ENCODE measurements at places on chromosomes 16 and 17.

DNA sequence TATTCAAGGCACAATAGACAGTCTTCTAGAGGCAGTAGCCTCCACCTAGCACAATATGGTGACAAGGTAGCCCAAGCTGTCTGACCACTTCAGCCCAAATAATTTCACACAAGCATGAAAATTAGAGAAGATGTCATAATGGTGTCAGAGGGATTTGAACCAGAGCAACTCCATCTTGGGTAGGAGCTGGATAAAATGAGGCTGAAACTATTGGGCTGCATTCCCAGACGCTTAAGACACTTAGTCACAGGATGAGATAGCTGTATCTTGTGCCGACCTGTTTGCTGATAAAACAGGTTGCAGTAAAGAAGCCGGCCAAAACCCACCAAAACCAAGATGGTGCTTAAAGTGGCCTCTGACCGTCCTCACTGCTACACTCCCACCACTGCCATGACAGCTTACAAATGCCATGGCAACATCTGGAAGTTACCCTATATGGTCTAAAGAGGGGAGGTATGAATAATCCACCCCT is 192.6 kb downstream of the CPPED1 start:
- H3K4me3 ChIP-seq: no peak overlapping the region
- H3K36me3 ChIP-seq: no peaks in the 10 kb centered on the region
- no peak for DNase-seq
- H3K27ac ChIP-seq: no peak overlapping the region
- H3K4me1 ChIP-seq: peaks cover 16% of the 10 kb centered on the region
- peaks cover 7% of the 10 kb centered on the region for H3K27me3 ChIP-seq

DNA sequence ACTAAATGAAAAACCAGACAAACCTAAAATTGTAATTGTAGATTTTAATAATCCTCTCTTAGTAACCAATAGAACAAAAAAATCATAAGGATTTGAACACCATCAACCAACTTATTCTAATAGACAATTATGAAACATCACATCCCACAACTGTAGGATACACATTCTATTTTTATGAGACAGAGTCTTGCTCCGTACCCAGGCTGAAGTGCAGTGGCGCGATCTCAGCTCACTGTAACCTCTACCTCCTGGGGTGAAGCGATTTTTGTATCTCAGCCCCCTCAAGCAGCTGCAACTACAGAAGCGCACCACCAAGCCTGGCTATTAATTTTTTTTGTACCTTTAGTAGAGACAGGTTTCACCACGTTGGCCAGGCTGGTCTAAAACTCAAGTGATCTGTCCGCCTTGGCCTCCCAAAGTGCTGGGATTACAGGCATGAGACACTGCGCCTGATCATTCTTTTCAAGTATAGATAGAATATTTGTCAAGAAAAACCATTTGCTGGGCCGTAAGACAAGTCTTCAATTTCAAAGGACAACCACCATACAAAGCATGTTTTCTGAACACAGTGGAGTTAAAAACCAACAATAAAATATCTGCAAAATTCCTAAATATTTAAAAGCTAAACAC is 49.8 kb downstream of the CREBBP start:
- H3K4me3 ChIP-seq: no peak overlapping the region
- H3K27ac ChIP-seq: no peak overlapping the region
- no peak for DNase-seq
- H3K4me1 ChIP-seq: peaks cover 14% of the 10 kb centered on the region
- H3K36me3 ChIP-seq: peaks cover 34% of the 10 kb centered on the region

GRCh38 chr16:10684511-10685151 is 10.1 kb downstream of the TEKT5 start:
- no peaks in the 10 kb centered on the region for H3K4me1 ChIP-seq
- H3K27me3 ChIP-seq: peaks cover 5% of the 10 kb centered on the region
- H3K4me3 ChIP-seq: no peak overlapping the region
- no peaks in the 10 kb centered on the region for H3K36me3 ChIP-seq

GRCh38 chr17:77753691-77754245 is 204.7 kb upstream of the TNRC6C start:
- peaks cover 5% of the 10 kb centered on the region for H3K27me3 ChIP-seq
- no peak overlapping the region for H3K4me3 ChIP-seq
- H3K36me3 ChIP-seq: no peaks in the 10 kb centered on the region

GRCh38 chr16:9126609-9127008 is 35.2 kb downstream of the HAPSTR1 start:
- H3K27me3 ChIP-seq: no peaks in the 10 kb centered on the region
- H3K27ac ChIP-seq: peak overlapping the region; percentile 48
- DNase-seq: no peak
- H3K4me3 ChIP-seq: no peak overlapping the region

- peak overlapping the region; percentile 63 for H3K27ac ChIP-seq
- peaks cover 27% of the 10 kb centered on the region for H3K4me1 ChIP-seq
- peaks cover 34% of the 10 kb centered on the region for H3K27me3 ChIP-seq
- no peak for DNase-seq
Observed at GRCh38 chr16:2022723-2023091, 3.1 kb downstream of the NPW start.

GRCh38 chr17:77667478-77667877 is 291.0 kb upstream of the TNRC6C start:
- H3K36me3 ChIP-seq: peaks cover 44% of the 10 kb centered on the region
- DNase-seq: no peak
- H3K4me3 ChIP-seq: peak overlapping the region; percentile 82
- H3K4me1 ChIP-seq: peaks cover 51% of the 10 kb centered on the region

DNA sequence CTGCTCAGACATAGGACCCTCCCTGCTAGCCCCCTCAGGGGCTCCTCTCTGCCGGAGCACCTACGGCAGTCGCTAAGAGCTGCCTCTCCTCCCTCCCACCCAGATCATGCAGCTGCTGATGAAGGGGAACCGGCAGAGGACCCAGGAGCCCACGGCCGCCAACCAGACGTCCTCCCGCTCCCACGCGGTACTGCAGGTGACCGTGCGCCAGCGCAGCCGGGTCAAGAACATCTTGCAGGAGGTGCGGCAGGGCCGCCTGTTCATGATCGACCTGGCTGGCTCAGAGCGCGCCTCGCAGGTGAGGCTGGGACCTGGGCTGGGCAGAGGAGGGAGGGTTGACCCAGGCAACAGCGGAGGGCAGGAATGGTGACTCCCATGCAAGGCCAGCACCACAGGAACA is 17.0 kb downstream of the BTBD17 start:
- no peak overlapping the region for H3K4me3 ChIP-seq
- H3K27ac ChIP-seq: no peak overlapping the region
- no peaks in the 10 kb centered on the region for H3K4me1 ChIP-seq
- H3K27me3 ChIP-seq: peaks cover 6% of the 10 kb centered on the region
- no peaks in the 10 kb centered on the region for H3K36me3 ChIP-seq

GRCh38 chr16:55391760-55392375 is 67.9 kb downstream of the IRX6 start:
- H3K27ac ChIP-seq: no peak overlapping the region
- no peaks in the 10 kb centered on the region for H3K36me3 ChIP-seq
- no peaks in the 10 kb centered on the region for H3K4me1 ChIP-seq
- no peak overlapping the region for H3K4me3 ChIP-seq
- no peaks in the 10 kb centered on the region for H3K27me3 ChIP-seq
- no peak for DNase-seq

DNA sequence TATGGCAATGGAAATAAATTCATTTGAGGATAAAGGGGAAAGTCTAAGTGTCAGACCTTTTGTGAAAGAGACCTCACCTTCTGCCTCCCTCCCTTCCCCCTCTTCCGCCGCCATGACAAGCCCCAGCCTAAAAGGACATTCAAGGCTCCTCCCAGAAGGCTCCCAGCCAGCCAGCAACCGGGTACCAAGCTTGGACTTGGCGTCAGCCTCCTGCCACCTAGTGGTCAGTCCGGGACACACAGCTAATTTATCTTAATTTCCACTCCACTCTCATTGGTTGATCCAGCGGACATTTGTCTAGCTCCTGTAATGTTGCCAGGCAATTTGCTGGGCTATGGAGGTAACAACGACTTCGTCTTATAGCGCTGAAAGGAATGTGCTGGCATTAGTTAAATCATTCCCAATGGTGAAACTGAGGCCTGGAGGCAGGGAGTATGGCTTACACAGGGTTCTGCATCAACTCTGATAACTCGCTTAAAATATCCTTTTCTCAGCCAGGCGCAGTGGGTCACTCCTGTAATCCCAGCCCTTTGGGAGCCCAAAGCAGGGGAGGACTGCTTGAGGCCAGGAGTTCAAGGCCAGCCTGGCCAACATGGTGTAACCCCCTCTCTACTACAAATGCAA is 19.3 kb upstream of the CLEC3A start:
- H3K27ac ChIP-seq: no peak overlapping the region
- H3K4me1 ChIP-seq: no peaks in the 10 kb centered on the region
- peak; percentile 81 for DNase-seq
- no peaks in the 10 kb centered on the region for H3K36me3 ChIP-seq

DNA sequence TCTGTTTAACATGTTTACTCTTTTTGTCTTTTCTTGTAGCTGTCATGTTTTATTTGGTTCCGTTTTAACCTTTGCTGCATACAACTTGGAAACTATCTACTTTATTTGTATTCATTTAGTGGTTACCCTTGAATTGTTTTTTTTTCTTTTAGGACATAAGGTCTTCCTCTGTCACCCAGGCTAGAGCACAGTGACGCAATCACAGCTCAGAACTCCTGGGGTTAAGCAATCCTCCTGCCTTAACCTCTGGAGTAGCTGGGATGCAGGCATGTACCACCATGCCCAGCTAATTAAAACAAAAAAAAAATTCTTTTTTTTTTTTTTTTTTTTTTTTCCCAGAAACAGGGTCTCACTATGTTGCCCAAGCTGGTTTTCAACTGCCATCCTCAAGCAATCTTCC is 29.8 kb upstream of the USP43 start:
- H3K27me3 ChIP-seq: peaks cover 2% of the 10 kb centered on the region
- H3K4me3 ChIP-seq: no peak overlapping the region
- no peaks in the 10 kb centered on the region for H3K4me1 ChIP-seq
- H3K27ac ChIP-seq: no peak overlapping the region

DNA sequence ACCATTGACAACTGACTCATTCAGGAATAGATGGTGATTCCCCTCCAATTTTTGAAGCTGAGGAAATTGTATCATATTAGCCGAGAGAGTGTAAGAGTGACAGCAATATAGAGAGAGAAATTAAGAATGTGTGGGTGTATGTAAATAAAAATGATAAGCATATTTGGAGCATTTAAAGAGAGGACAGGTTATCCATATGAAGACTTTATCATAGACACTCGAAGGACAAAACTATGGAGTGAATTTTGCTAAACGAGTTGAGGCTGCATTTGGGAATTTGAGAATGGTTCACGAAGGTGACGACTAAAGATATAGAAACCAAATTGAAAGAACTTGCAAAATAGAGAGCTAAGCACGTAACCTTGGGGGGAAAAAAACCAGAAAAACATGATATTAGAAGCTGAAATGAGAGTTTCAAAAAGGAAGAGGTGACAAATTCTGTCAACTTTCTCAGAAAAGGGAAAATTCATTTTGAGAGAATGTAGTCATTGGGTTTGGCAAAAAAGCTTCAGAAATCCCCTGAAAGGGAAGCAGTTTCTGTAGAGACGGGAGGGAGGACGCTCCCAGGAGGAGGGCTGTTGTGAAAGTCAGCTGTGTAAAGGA is 129.7 kb downstream of the KCNJ2 start:
- H3K4me1 ChIP-seq: no peaks in the 10 kb centered on the region
- DNase-seq: no peak
- no peaks in the 10 kb centered on the region for H3K27me3 ChIP-seq
- H3K36me3 ChIP-seq: no peaks in the 10 kb centered on the region

DNA sequence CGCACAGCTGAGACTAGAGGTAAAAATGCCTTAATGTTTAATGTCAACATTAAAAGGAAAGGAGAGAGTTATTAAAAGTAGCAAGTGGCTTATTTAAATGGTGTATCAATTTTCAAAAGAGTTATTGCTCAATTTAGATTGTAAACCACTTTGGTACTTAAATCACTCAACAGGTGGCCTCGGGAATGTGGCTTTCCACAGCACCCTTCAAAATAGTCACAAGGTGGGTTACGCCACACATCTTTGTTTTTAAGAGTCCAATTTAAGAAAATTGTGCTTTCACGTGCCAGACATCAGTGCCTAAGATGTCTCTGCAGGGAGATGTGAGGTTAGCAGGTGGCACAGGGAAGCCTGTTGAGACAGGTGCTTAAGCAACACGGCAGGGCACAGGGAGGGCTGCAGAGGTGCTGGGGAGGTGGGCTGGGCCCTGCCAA is 27.5 kb upstream of the ADCY7 start:
- H3K4me3 ChIP-seq: no peak overlapping the region
- H3K27me3 ChIP-seq: peaks cover 19% of the 10 kb centered on the region
- no peak for DNase-seq
- H3K27ac ChIP-seq: no peak overlapping the region
- peaks cover 2% of the 10 kb centered on the region for H3K36me3 ChIP-seq

DNA sequence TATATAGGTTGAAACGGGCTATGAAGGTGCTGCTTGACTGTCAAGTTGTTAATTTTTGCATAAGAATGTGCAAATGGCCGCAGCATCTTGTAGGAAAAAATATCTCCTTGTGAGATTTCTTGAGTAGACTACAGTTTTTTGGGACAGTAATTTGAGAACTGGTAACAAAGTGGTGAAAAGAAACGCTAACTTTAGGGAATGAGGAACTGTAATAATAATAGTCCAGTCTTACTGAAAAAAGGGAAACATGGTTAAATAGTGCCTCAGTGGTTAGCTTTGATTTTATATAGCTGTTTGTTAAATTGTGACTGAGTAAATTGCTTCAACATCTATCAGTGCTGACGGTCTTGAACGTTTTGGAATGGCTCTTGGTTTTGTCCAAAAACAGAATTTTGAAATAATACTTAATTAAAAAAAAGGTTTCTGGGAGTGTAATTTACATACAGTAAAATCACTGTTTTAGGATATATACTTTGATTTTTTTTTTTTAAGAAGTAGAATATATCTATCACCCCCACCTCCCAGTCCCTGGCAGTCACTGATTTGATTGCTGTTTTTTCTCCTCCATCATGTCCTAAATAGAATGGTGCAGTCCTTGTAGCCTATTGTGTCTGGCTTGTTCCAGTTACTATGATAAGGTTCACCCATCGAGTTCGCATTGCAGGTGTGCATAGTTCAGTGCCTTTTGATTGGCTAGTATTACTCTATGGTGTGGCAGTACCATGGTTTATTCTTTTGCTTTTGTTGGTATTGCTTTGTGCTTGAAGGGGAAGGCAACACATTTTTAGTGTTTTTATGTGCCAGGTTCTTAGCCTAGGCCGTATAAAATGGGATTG is 2.8 kb downstream of the HAPSTR1 start:
- DNase-seq: no peak
- no peaks in the 10 kb centered on the region for H3K27me3 ChIP-seq
- peak overlapping the region; percentile 100 for H3K4me3 ChIP-seq
- peaks cover 55% of the 10 kb centered on the region for H3K36me3 ChIP-seq

DNA sequence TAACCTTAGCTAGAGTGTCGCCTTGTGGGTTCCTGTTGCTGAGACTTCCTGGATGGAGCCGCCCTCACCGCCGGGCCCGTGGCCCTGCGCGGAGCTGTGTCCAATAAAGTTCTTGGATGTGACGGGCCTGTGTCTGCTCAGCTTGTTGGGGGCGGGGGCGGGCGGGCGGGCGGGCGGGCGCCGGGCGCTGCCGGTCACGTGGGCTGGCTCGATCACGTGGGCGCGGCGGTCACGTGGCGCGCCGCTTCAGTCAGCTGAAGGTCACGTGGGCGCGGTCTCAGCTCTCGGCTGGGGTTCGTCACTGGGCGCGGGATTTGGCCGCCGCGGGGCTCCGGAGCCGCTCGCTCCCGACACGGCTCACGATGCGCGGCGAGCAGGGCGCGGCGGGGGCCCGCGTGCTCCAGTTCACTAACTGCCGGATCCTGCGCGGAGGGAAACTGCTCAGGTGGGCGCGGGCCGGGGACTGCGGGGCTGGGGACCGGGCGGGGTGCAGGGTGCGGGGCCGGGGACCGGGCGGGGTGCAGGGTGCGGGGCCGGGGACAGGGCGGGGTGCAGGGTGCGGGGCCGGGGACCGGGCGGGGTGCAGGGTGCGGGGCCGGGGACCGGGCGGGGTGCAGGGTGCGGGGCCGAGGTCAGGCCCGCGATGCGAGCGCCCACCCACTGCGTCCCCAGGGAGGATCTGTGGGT is at the start of gene AMDHD2:
Gene AMDHD2 (plus strand): TSS at position 275 of the 687 bp plus-strand sequence. CDS start 88 bp downstream, at position 363.
- H3K36me3 ChIP-seq: peaks cover 35% of the 10 kb centered on the region
- H3K27me3 ChIP-seq: no peaks in the 10 kb centered on the region
- peak; percentile 93 for DNase-seq
- H3K4me3 ChIP-seq: peak within 1 kb of the TSS; percentile 87
- peaks cover 50% of the 10 kb centered on the region for H3K4me1 ChIP-seq
- H3K27ac ChIP-seq: peak within 1 kb of the TSS; percentile 95
